ENCODE measurements at places on chromosomes 11 and 22.

DNA sequence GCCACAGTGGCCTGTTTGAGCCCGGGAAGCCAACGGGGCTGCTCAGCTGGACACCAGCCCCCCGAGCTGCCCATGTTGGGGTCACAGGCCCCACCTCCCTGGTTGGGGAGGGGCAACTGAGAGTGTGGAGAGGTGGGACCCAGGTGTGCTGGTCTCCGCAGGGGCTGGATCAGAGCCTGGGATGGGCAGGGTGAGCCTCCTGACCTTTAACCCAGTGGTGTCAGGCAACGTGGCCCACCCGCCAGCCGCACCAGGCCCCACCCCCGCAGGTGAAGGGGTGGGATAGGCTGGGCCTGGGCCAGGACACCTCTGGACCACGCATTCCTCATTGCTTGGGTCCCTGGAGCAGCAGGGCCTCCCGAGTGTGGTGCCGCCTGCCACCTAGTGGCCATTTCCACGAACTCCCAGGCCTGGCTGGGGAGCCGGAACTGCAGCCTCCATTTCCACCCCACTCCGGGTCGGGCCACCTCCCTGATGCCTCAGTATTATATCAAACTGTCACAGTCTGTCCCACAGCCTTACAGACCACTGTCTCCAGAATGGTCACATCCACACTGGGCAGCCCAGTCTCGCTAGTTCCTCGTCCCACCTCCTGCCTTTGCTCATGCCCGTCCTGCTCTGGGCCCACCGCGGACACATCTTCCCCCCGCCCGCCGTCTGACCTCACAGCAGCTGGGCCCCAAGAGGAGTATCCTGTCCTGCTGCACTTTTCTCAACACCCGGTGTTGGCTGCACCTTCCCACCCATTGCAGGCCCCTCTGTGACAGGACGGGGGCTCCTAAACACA, 13.3 kb upstream of the PPP6R3 start:
- DNase-seq = no peak

DNA sequence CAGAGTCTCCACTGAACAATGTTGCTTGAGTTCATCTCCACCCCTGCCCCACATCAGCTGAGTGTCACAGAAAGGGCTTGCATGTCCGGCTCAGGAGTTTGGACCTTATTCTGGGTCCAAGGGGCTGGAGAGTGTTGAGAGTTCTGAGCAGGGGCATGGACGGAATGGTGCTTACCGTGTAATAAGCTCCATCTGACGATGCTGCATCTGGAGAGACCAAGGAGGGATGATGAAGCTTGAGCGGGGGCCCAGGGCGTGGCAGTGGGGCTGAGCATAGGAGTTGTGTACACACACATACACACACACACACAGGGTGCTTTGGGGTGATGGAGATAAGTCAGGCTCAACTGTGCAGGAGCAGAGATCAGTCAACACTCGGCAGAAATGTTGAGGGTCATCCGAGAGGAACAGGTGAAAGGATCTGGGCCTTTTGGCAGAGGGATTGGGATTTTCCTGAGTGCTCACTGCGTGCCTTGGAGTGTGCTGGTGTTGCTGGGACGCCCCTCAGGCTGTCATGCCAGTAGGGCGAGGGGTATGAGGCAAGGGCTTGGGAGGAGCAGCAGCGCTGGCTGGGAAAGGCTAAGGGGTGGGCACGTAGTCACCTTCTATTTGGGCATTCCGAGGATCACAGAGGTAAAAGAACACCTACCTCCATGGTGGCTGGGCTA, 2.3 kb downstream of the USP35 start:
- no peak for DNase-seq

GRCh38 chr11:85062659-85063058, 564.5 kb downstream of the DLG2 start:
- no peak for DNase-seq

GRCh38 chr22:16776080-16776479, 49.1 kb downstream of the XKR3 start:
- DNase-seq = no peak

DNA sequence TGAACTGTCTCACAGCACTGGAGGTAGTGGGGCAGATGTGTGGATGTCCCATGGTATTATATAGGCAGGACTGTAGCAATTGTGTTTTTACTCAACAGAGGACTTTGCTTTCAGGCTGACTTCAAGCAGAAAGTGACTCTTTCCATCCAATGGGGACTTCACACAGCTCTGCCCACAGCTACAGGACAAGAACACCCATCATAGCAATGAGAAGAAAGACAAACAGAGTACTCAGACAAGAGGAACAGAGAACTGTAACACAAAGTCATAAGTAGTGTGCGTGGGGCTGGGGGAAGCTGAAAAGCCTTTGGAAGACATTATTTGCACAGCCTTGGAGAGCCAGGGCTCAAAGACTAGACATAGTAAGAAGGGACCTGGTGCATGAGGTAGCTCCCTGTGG, 70.3 kb downstream of the CCDC81 start:
- DNase-seq = no peak

GRCh38 chr11:73284106-73284505, 12.0 kb downstream of the P2RY6 start:
- DNase-seq = no peak
